ENCODE measurements at places on chromosomes 5 and 9. TPM values are rescaled to one million over a fixed set of nuclear protein-coding genes. Genes with fewer than 3 reads are reported as not detected.
A peak's percentile ranks its signal among the peaks of the same experiment; 100 is the strongest.

The PCSK5 gene
- total RNA-seq = 30.0 TPM

The BRINP1 gene
- 0.62 TPM for total RNA-seq

The ZFR gene
- total RNA-seq = 108 TPM

The SHISAL2B gene
- total RNA-seq = 10.4 TPM

The BARHL1 gene
- 3.1 TPM for total RNA-seq

DNA sequence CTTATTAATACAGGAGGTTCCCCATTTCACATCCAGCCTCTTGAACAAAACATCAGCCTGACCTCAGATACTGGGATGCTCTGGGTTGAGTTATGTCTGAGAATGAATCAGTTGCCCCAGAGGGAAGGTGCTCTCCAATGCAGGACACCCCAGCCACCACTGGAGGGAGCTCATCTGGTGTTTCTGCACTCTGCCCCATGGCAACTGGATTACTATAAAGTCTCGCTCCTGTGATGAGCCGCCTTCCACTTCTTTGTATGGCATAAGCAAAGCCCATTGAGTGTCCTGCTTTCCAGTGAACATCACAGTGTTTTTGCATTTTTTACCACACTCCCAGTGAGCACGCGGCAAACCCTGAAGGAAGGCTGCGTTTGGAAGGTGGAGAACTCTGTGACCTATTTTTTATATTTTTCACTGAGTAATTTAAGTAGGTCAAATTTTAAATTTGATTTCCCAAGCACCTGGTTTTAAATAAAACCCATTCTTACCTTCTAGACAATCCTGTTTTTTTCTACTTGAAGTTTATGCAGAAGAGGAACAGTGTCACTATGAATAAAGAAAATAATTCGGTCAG, 176.9 kb upstream of the WWC1 start:
- H3K4me3 ChIP-seq = no peak overlapping the region
- H3K27me3 ChIP-seq = no peaks in the 10 kb centered on the region
- H3K4me1 ChIP-seq = peaks cover 44% of the 10 kb centered on the region
- no peaks in the 10 kb centered on the region for H3K36me3 ChIP-seq

DNA sequence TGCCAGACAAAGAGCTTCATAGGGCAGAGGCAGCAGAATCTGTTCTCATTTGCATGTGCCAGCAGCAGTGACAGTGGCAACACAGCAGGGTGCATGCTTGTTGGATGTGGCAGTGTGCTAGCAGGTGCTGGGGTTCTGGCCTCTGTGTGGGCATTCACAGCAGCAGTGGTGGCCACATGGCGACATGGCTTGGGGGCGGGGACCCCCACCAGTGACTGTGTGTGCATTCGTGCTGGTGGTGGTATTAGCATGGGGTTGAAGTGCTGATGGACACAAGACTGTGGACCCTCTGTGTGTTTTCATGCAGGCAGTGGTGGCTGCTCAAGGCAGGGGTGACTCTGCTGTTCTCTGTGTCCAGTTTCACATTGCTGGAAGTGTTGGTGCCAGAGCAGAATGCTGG, 183.2 kb upstream of the PDE4D start:
- no peak overlapping the region for H3K27ac ChIP-seq
- H3K27me3 ChIP-seq = no peaks in the 10 kb centered on the region
- no peaks in the 10 kb centered on the region for H3K4me1 ChIP-seq
- DNase-seq = no peak
- H3K36me3 ChIP-seq = no peaks in the 10 kb centered on the region
- no peak overlapping the region for H3K4me3 ChIP-seq

DNA sequence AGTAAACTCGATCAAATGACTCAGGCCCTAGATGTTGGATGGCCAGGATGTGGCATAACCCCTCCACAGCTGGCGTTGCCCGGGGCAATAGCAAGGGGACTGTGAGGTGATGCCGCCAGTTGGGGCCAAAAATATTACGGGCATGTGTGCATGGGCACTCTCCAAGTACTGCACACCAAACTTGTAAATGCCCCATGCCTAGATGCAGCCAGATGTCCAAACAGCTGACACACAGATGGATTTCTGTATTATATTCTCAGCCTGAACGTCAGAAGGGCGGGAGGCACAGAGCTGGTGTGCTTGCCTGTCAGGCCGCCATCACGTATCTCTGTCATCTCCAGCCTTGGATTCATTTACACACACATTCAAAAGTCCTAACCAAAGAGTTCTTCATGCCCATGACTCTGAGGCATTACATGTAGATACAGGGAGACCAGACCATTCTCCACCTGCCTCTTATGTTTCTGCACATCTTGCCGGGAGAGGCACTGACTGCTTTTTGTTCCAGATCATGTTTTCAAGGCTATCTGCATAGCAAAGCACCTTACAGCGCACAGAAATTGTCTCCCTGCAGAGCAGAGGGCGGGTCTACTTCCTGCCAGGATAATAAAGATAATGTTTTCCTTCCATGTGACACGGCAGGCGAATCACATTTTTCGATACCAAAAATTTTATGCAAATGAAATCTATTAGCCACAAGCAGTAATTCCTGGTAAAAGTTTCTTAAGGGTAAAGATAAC, 200.9 kb upstream of the ADAMTS16 start:
- no peak overlapping the region for H3K4me3 ChIP-seq
- no peaks in the 10 kb centered on the region for H3K36me3 ChIP-seq
- H3K4me1 ChIP-seq = peaks cover 3% of the 10 kb centered on the region
- DNase-seq = no peak
- H3K27ac ChIP-seq = no peak overlapping the region

DNA sequence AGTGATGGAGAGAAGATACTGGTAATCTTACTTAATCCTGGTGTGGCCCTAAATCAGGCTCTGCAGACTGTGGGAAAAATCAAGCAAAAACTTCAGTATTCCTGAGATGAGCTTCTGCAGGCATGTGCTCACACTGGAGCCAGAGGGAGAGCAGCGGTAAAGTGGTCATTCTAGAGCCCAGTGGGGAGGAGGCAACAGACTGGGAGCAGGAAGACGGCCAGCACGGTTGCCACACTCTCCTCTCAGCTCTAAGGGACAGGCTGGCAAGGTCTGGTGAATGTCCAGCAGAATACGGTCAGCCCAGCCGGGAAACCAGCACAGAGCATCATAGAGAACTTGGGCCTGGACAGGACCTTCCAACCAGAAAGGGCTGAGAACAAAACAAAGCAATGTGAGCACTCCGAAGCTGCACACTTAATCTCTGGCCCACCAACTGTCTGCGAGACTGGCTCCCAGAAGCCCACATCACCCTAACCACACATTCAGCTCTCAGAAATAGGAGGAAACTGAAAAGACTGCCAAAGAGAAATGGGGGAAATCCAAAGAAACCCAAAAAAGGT, 30.3 kb downstream of the MED27 start:
- H3K4me1 ChIP-seq = peaks cover 4% of the 10 kb centered on the region
- H3K27ac ChIP-seq = no peak overlapping the region
- no peak overlapping the region for H3K4me3 ChIP-seq
- H3K36me3 ChIP-seq = no peaks in the 10 kb centered on the region
- DNase-seq = no peak

- no peak overlapping the region for H3K27ac ChIP-seq
- H3K4me1 ChIP-seq = no peaks in the 10 kb centered on the region
- no peak for DNase-seq
- H3K36me3 ChIP-seq = no peaks in the 10 kb centered on the region
Measured at GRCh38 chr5:68720884-68721610, 372.8 kb upstream of the SLC30A5 start.

DNA sequence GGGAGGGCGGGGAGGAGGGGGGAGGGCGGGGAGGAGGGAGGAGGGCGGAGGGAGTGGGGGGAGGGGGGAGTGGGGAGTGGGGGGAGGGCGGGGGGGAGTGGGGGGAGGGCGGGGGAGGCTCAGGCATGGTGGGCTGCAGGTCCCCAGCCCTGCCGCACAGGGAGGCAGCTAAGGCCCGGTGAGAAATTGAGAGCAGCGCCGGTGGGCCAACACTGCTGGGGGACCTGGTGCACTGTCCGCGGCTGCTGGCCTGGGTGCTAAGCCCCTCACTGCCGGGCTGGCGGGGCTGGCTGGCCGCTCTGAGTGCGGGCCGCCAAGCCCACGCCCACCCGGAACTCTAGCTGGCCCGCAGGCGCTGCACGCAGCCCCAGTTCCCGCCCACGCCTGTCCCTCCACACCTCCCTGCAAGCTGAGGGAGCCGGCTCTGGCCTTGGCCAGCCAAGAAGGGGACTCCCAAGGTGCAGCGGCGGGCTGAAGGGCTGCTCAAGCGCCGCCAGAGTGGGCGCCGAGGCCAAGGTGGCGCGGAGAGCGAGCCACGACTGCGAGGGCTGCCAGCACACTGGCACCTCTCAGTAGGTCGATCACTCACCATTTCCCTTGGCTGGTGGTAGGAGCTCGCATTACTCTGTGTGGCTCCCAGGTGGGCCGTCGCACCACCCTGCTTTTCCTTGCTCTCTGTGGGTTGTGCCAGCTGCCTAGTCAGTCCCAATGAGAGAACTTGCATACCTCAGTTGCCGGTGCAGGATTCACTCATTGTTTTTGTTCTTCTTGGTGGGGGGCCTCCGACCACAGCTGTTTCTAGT, 160.2 kb downstream of the CNTLN start:
- no peaks in the 10 kb centered on the region for H3K36me3 ChIP-seq
- no peaks in the 10 kb centered on the region for H3K27me3 ChIP-seq
- DNase-seq = no peak
- H3K4me1 ChIP-seq = no peaks in the 10 kb centered on the region
- H3K4me3 ChIP-seq = no peak overlapping the region
- no peak overlapping the region for H3K27ac ChIP-seq

DNA sequence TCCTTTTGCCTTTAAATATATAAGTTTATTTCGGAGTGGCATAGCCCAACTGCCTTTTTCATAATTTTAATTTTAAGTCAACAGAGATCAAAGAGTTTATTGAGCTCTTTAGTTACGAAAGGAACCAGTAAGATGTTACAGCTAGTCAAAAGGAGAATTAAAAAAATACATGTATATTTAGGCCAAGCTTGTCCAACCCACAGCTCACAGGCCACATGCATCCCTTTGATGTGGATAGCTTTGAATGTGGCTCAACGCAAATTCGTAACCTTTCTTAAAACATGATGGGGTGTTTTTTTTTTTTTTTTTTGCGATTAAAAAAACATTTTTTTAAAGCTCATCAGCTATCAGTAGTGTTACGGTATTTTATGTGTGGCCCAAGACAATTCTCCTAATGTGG, 50.2 kb upstream of the IL31RA start:
- H3K4me3 ChIP-seq = no peak overlapping the region
- H3K27me3 ChIP-seq = no peaks in the 10 kb centered on the region
- DNase-seq = no peak
- H3K36me3 ChIP-seq = no peaks in the 10 kb centered on the region
- H3K27ac ChIP-seq = no peak overlapping the region

- no peaks in the 10 kb centered on the region for H3K4me1 ChIP-seq
- H3K36me3 ChIP-seq = no peaks in the 10 kb centered on the region
- H3K4me3 ChIP-seq = no peak overlapping the region
- H3K27ac ChIP-seq = no peak overlapping the region
- no peaks in the 10 kb centered on the region for H3K27me3 ChIP-seq
- DNase-seq = no peak
Measured at GRCh38 chr5:40206030-40206429, 473.7 kb upstream of the PTGER4 start.

DNA sequence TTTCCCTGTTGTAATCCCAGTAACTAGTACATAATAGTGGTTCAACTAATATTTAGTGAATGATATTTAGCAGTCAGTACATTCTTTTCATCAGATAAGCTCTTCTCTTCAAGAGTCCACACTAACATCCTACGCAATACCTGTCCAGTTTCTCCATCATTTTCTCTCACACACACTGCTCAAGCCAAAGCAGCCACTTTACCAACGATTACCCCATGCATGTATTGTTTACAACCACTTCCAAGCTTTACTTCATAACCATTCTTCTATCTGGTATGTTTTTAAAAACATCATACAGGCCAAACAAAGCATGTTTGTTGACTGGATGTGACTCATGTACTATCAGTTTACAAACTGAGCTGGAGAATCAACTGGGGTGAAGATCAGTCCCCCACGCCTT, 7.3 kb downstream of the UBTD2 start:
- H3K27me3 ChIP-seq = no peaks in the 10 kb centered on the region
- H3K36me3 ChIP-seq = no peaks in the 10 kb centered on the region
- no peak overlapping the region for H3K4me3 ChIP-seq
- no peak overlapping the region for H3K27ac ChIP-seq

- H3K4me1 ChIP-seq = no peaks in the 10 kb centered on the region
- no peaks in the 10 kb centered on the region for H3K36me3 ChIP-seq
- H3K27me3 ChIP-seq = peaks cover 67% of the 10 kb centered on the region
- no peak overlapping the region for H3K4me3 ChIP-seq
Measured at GRCh38 chr9:133276923-133277322, 1.9 kb upstream of the ABO start.

DNA sequence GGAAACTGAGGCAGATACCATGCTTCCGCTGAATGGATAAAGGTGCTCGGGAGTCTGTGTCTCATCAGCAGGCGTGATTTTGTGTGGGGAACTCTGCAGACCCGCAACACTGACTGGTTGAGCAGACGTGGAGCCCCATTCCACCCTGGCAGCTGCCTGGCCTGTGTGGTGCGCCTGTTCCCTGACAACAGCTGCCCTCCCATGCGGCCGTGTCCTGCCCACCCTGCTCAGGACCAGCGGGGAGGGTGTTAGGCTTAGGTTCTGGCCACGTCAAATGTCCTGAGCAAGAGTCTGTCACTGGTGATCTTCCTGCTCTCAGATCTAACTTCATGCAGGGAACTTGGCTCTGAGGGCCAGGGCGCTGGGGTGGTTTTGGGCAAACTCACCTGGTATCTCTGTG, 417.7 kb upstream of the IRX4 start:
- peaks cover 18% of the 10 kb centered on the region for H3K4me1 ChIP-seq
- no peaks in the 10 kb centered on the region for H3K27me3 ChIP-seq
- H3K36me3 ChIP-seq = no peaks in the 10 kb centered on the region
- DNase-seq = no peak

DNA sequence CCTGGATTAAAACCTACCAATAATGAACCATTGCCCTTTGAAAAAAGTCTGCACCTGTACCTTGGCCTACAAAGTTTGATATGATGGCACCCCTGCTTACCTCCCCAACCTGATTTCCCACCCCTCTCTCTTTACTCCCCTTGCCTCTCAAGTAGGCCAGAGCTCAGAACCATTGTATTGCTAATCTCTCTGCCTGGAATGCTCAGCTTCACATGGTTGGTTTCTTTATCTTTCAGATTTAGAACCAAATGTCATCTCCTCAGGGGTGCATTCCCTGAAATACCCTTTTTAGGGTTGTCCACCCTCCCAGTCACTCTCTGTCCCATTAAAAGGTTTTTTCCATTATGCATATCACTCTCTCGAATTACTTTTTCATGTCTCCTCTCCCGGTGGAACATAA, 116.6 kb upstream of the VCAN start:
- H3K4me3 ChIP-seq = no peak overlapping the region
- peak; percentile 77 for DNase-seq
- H3K36me3 ChIP-seq = no peaks in the 10 kb centered on the region
- peaks cover 55% of the 10 kb centered on the region for H3K4me1 ChIP-seq

GRCh38 chr9:137478613-137478961, 19.5 kb upstream of the NSMF start:
- DNase-seq = no peak
- no peaks in the 10 kb centered on the region for H3K36me3 ChIP-seq
- no peaks in the 10 kb centered on the region for H3K4me1 ChIP-seq
- H3K27me3 ChIP-seq = no peaks in the 10 kb centered on the region
- H3K4me3 ChIP-seq = no peak overlapping the region
